ENCODE measurements at places on chromosomes 4 and X. TPM values are rescaled to one million over a fixed set of nuclear protein-coding genes. Genes with fewer than 3 reads are reported as not detected.

Gene ZNF711
- total RNA-seq, result 0.57 TPM

Gene XAGE1B
- total RNA-seq, result not detected

Gene STK32B
- 1.3 TPM for total RNA-seq

Gene RIBC1
- total RNA-seq, result 0.14 TPM

Gene SPANXC
- not detected for total RNA-seq

Gene FGF2
- total RNA-seq, result 87.2 TPM

Measured in placental pericyte (primary cell).